ENCODE measurements at places on chromosomes 5 and 9. TPM values are rescaled to one million over a fixed set of nuclear protein-coding genes. Genes with fewer than 3 reads are reported as not detected.

The RELL2 gene
- total RNA-seq: 2.6 TPM

The LURAP1L gene
- total RNA-seq: 87.6 TPM

GRCh38 chr9:83508067-83508466 is 30.1 kb downstream of the FRMD3 start:
- H3K4me3 ChIP-seq: no peak overlapping the region
- H3K27me3 ChIP-seq: no peaks in the 10 kb centered on the region
- H3K36me3 ChIP-seq: no peaks in the 10 kb centered on the region

GRCh38 chr9:7243838-7244237 is 486.1 kb downstream of the KDM4C start:
- H3K27ac ChIP-seq: no peak overlapping the region
- no peak for DNase-seq
- H3K4me3 ChIP-seq: no peak overlapping the region
- H3K4me1 ChIP-seq: no peaks in the 10 kb centered on the region
- no peaks in the 10 kb centered on the region for H3K36me3 ChIP-seq

All from fibroblast of lung (primary cell).